ENCODE measurements at places on chromosomes 4 and X.
A peak's percentile ranks its signal among the peaks of the same experiment; 100 is the strongest.

DNA sequence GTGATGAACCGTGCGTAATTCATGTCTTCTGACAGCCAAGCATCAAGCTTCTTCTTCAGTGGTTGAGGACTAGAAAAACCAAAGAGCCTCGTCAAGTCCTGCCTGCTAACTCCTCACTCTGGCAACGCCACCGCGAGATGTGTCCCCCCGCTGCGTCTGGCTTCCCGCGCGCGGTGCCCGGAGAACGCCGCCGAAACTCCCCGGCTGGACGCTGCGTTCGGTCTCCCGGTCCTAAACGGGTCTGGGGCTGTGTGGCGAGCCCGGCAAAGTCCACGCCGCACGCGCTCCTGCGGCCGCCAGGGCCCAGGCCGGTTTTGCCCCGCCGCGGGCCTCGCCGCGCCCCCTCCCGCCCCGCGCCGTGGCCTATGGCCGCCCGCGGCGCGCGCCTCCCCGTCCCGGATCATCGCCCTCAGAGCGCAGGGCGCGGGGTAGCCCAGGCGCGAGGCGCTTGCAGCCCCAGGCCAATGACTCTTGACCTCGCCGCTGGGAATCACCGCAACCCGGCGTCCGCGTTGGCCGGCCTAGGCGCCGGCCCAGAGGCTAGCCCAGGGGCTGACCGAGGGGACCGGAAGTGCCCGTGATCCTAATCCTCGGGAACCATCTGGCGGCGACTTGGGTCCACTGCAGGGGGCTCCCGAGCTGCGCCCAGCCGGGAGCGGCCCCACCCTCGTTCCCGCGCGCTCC, at the start of gene AADAT:
TSS of gene AADAT (minus strand) at position 289 of the 684 bp plus-strand sequence. CDS start at position 23, 266 bp downstream.
- peak; percentile 54 for DNase-seq

DNA sequence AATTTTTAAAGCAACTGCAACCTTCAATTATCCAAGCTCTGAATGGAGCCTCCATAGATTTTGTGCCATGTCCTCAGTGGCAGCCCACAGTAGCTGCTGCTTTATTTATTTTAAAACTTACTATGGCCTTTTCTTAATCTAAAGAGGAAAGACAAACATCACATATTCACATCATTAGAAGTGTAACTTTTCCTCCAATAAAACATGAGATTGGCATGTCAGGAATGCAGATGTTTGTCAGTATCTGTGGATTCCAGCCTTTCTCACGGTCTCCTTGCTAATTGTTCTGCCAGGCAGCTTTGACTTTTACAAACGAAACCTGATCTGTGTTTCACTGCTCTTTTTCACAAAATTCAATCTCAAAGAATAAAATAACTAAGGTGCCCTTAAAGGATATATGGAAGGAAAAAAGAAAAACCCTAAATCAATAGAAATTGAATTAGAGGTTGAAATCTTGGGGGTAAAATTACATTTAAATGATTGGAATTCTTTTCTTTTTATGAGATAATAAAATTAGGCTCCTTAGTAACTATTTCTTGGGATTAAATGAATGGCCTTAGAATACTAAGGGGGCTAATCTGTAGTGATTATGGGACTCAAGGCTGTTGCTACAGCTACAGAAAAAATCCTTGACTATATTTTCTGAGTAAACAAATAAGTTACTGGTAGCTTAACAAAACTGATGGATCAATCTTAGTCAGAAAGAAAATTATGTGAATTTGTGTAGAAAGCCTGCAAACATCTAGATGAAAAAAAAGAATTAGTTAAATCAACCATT, 151.3 kb downstream of the RTL9 start:
- no peak for DNase-seq

GRCh38 chr4:182927505-182927904, 10.3 kb upstream of the DCTD start:
- DNase-seq, result no peak

DNA sequence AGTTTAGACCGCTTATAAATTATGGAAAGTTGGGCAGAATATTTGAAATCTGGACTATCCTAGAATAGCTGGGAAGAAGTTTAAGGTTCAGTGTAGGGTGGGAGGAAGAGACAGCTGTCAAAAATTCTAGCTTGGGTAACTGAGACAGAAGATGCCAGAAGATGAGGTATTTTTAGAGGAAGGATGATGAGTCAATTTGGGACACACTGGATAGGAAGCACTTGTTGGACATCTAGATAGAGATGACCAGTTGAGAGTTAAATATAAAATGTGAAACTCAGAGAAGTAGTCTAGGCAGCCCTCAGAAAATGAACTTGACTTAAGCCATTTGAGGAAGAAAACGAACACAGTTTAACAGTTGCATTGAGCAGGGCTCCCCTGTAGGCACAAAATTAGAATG, 137.9 kb upstream of the MAP9 start:
- no peak for DNase-seq

GRCh38 chr4:141570290-141570689, 66.1 kb upstream of the IL15 start:
- no peak for DNase-seq

DNA sequence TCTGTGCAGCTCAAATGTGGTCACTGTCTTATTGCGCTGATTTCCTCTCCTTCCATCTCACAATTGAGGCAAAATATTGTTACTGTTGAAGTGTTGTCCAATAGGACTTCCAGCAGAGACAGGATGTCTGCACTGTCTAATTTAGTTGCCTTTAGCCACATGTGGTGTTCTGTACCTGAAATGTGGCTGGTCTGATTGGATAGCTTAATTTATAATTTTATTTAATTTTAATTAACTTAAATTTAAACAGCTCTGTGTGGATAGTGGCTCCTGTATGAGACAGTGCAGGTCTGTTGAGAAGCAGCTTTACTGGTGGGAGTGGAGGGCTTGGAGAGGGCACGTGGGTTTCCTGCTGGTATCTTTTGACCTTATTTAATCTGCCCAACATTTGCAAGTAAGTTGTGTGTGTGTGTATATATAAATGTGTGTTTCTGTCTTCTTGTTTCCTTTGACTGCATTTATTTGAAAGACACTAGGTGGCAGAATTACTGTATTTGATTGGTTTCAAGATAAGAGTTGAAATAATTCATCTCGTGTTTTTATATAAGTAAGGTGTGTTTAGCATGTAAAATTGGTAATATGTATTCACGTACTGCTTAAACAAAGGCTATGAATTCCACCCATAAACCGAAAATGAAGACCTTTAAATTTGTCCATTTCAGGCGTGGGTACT, 55.3 kb upstream of the MSANTD1 start:
- no peak for DNase-seq

- DNase-seq, result no peak
These were observed 46.8 kb downstream of the TMEM165 start for GRCh38 chr4:55442541-55442940.

GRCh38 chr4:53208753-53209152, 157.1 kb downstream of the SCFD2 start:
- DNase-seq, result no peak

Data from stimulated activated CD8-positive, alpha-beta memory T cell treated with anti-CD3 and anti-CD28 coated beads, Interleukin-4, amount 100 ng/mL, for 48 hours (primary cell).